RWPE1 (cell line): ENCODE measurements at places on chromosomes 13 and 19.

GRCh38 chr13:72884101-72884500, 102.2 kb downstream of the PIBF1 start:
- no peak for DNase-seq

DNA sequence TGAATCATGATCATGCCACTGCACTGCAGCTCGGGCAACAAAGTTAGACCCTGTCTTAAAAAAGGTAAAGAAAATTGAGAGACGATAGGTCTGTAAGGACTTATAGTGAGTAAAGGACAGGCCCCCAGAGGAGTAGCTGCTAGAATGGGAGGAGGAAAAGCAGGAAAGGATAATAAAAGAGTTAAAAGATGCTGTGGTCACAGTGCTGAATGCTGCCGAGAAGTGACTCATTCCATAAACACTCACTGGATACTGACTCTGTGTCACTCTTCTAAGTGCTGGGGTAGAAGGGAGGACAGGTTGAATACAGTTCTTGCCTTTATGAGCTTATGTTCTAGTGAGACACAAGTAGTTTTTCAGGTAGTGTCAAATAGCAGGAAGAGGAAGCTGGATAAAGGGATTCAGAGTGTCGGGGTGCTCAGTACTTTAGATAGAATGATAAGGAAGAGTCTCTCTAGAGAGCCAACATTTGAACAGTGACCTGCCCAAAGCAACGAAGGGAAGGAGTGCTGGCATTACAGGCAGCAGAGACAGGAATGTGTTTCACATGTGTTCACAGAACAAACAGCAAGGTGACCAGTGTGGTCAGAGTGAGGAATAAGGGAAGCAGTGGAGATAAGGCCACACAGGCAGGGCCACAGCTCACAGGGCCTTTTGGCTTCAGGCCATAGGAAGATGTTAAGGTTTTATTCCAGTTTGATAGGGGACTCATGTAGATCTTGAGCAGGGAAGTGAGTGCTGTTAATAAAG, 1240.5 kb downstream of the UQCRFS1 start:
- no peak for DNase-seq

- no peak for DNase-seq
Observed at GRCh38 chr19:52102782-52103181, 7.2 kb upstream of the ZNF841 start.

- DNase-seq, result no peak
Observed at GRCh38 chr13:93248627-93249047, 22.0 kb downstream of the GPC6 start.

DNA sequence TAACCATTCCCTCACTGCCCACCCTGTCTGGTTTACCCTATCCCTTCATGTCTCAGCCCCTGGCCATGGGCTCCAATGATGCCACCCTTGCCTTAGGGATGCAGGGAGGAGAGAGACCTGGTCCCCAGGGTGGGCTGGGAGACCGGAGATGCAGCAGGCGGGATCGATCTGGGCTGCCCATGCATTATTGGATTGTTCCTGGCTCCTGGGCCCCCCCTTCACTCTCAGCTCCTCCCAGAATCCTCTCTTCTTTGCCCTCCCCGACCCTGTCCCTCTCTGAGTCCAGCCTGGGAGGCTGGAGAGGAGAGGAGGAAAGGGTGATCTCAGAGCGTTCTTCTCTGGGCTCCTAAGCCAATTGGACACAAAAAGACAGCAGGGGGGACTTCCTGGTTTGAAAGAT, 5.8 kb downstream of the KASH5 start:
- no peak for DNase-seq

- DNase-seq, result no peak
Observed at GRCh38 chr13:23963947-23964346, 66.6 kb upstream of the C1QTNF9B start.

DNA sequence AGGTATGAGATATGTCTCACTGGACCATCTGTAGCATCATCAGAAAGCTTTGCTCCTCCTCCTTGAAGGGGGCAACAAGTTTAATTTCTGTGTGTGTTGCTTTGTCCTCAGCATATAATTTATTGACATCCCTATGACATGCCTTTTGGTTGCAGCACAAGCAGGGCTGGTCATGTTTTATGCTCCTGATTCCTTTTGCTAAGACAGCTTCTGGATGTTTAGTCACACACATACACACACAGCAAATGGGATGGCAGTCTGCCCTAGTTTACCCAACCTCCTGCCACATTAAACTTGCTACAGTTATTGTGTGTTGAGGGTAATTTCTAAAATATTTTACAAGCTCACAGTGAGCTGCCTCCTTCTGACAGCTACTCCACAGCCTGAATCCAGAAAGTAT, 217.9 kb upstream of the RXFP2 start:
- DNase-seq, result no peak

DNA sequence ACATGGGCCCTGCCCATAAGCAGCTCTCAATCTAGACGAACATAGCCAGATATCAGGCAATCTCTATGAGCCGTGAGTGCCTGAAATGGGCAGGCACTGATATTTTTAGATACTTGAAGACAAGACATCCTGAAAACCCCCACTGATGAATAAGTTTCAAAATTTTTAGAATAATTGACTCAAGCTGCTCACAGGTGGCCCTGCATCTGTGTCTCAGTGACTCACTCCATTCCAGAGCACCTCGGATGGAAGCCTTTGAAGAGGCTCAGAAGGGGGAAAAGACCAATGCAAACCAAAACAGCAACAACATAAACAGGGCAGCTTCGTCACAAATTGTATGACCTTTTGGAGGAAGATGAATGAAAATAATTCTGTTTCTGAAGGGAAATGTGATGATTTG, 42.8 kb upstream of the SLC46A3 start:
- DNase-seq, result no peak

DNA sequence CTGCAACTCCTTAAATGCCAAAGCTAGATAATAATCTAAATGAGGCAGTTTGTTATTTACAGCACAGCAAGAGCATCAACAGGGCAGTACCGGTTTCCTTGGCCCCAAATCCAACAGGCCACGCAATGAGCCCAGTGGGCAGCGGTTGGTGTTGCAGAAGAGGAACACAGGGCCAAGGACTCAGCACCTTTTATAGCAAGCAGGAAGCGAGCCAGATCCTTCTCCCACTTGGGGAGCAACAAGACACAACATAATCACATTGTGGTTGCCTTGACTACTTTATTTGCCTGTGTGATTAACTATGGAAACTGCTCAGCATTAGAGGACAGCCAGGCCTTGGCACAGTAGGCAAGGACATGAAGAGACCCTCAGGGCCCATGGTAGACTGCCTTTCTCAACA, 67.1 kb upstream of the HTR2A start:
- DNase-seq, result no peak

- DNase-seq, result peak; percentile 6
Observed at GRCh38 chr13:74287724-74288169, 153.5 kb upstream of the KLF12 start.

GRCh38 chr19:38831142-38831605, 420 bp downstream of the ECH1 start:
- DNase-seq, result peak; percentile 65

DNA sequence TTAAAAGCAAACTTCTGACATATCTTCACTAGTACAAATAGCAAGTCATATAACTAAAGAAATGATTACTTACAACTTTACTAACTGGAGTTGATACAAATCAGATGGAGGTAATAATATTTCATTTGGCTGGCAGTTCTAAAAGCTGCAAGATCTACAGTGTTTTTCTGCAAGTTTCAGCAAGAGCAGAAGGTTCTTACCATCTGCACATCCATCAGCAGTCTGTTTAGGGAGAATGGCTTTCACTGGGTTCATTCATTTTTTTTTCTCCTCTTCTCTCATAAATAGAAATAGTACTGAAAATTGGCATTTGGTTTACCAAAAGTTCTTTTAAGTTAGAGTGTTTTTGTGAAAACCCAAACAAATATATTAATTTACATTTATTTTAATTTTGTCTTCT, 3.1 kb upstream of the SHISA2 start:
- no peak for DNase-seq

GRCh38 chr13:45179428-45179827, 21.4 kb downstream of the KCTD4 start:
- DNase-seq, result no peak

GRCh38 chr13:92224825-92225224, 826.4 kb downstream of the GPC5 start:
- no peak for DNase-seq

- DNase-seq, result no peak
Observed at GRCh38 chr13:24858953-24859352, 95.0 kb downstream of the RNF17 start.

DNA sequence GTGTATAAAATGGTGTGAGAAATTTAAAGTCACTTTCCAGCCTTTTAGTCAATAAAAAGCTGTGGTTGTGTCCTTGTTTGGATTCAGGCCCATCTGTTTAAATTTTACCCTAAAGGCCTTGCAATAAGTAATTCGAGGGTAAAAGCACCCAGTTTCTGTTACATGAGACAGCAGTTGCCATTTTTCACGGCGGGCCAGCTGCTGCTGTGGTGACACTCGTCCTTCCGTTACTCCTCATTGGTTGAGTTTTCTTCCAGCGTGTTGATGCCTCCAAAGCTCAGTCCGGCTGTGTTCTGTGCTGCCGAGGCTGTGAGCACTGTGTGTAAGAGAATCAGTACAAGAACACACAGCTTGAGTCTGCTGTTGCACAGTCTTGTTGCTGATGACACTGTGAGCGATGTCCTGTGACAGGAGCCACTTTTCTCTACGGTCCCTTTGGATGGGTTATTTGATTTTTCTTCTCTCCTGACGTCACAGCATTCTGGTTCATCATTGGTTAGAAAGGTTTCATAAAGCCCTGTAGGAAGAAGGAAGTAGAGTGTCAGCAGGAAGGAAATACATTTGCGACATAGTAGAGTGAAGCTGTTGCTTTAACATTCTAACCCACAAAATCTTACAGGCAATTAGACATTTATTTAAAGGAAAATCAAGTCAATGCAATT, 602.5 kb upstream of the ARGLU1 start:
- DNase-seq, result no peak

GRCh38 chr13:101627556-101627943, 175.1 kb downstream of the ITGBL1 start:
- no peak for DNase-seq

- DNase-seq, result no peak
Observed at GRCh38 chr13:51707461-51707860, 96.5 kb downstream of the DHRS12 start.

DNA sequence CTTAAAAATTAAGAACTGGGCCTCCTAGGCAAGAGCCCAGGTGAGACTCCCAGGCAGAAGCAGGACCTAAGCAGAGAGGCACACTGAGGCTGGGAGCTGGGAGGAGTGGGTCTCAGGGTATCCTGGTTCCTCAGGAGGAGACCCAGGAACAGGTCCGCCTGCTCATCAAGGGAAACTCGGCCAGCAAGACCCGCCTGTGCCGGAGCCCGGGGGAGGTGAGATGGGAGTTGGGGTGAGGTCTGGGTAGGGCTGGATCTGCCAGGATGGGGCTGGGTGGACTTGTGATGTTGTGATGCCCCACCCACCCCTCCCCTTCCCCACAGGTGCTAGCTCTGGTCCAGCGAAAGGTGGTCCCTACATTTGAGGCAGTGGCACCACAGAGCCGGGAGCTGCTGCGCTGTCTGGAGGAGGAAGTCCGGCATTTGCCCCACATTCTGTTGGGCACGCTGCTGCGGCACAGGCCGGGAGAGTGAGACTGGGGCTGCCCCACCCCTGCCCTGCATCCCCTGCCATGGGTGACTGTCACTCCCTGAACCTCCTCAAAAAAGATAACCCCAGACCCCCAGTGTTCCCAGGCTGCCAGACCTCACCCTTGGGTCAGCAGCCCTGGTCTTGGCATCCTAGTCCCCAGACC, 6.9 kb downstream of the HAUS5 start:
- no peak for DNase-seq

DNA sequence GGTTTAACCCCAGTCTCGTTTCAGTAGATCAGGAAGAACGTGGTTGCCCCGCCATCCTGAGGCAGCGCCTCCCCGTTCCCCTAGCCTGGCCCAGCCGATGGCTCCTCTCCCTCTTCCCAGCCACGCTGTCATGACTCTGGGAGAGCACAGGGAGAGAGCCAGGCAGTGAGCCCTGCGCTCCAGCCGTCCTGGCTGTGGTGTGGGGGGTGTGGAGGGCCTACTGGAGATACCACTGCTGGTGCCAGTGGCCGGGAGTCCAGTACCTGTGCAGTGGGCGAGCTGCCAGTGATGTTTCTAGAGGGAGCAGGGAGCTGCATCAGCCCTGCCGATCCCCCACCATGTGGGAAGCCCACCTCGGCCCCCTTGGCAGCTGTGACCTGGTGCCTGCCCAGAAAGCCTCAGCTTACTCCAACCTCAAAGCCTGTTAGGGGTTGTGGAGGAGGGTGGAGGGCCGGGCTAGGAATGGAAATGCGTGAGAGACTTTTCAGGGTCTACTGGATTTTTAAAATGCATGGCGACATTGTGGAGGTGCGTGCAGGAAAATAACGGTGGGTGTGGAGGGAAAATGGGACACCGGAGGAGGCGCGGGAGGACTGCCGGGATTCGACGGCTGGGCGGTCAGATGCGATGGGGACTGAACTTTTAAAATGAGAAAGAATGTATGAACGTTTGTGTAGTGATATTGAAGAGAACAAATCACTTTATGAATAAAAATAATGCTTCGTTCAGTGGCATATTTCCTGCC, 4.9 kb downstream of the TEX29 start:
- DNase-seq, result no peak

GRCh38 chr13:112846411-112847115, 122.5 kb upstream of the MCF2L start:
- no peak for DNase-seq

DNA sequence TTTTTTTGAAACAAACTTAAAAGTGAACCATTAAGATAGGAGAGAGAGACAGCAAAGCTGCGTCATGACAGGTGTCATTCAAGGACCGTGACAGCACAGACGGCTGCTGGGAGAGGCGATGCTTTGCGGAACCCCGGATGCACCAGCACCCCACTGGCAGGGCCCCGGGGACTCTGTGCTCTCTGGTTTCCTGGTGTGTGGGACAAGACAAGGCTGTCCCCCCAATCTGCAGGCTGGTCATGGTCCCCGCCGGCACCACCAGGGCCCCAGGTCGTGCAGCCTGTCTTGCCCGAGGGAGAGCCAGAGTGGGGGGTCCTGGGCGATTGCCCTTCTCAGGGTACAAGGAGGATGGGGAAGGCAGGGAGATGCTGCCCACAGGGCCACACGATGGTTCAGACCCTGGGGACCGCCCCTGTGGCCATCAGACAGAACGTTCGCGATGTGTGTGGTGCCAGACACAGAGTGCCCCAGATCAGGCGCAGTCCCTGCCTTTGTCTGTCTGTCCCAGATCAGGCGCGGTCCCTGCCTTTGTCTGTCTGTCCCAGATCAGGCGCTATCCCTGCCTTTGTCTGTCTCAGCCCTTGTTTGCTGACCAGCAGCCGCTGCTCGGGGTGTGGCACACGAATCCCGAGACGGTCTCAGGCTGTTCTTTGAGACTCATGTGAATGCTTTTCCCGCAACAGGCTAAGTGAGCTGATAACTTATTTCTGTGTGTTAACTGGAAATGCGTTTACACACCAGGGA, 36.1 kb downstream of the ADPRHL1 start:
- no peak for DNase-seq

GRCh38 chr13:106640515-106640914, 72.6 kb upstream of the ARGLU1 start:
- no peak for DNase-seq
